CD4-positive, alpha-beta T cell treated with Interleukin-10 for 1 hour (primary cell): ENCODE measurements at places on chromosomes 16 and 17.

GRCh38 chr16:20191566-20191965 is 117.9 kb upstream of the GPR139 start:
- no peak for DNase-seq

- no peak for DNase-seq
These were observed 4.5 kb upstream of the BRCA1 start for GRCh38 chr17:43129671-43130010.

- no peak for DNase-seq
These were observed 31.2 kb upstream of the TMC5 start for GRCh38 chr16:19386525-19386924.

DNA sequence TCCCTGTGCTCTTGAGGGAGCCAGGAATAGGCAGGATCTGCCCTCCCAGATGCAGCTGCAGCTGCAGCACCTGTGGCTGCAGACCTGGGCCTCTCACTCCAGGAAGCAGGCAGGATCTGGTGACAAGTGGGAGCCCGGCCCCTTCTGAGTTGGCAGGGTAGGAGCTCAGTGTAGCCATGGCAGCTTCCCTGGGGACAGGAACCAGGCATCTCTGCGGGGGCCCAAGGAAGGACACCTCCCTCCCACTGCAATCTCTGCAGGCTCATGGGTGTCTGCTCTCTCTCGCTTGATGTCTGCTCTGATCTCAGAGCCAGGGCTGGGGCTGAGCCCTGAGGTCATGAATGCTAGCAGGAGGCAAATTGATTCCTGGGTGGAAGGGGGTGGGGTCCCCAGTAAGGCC is 592.5 kb upstream of the CA10 start:
- no peak for DNase-seq

DNA sequence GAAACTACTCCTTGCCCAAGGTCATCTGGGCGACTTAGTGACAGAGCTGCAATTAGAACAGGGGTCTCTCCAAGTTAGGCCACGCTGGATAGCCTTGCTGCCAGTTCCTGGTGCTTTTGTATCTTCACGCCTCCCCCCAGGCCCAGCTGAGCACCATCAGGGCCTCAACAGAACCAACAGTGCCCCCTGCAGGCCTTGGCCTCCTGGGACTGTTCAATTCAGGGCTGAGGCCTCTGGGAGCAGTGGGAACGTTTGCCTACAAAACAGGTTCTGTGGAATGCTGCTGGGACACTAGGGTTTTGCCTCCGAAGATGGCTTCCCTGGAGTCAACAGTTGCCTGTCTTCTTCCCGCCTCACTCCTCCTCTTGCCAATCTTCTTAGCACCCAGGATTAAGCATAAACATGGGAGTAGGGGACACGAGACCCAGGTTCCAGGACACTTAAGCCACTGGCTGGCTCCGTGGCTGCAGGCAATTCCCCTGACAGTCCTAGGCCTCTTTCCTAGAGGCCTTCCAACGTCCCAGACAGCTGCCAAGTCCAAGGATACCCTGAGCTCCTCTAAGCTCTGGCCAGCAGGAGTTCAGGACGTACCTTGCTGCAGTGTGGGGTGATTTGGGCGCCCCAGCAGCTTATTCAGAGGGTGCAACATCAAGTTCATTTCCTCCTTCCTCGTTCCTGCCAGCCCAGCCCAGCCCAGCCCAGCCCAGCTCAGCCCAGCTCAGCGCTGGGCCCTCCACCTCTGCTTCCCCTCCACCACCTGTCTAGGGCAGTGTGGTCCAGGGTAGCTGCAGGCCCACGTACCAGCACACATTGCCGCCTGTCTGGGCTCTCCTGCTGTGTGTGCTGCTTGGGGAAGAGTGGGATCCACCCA is 246.6 kb upstream of the RPL38 start:
- peak; percentile 40 for DNase-seq

GRCh38 chr17:38465391-38466345 is 37.4 kb downstream of the ARHGAP23 start:
- no peak for DNase-seq

DNA sequence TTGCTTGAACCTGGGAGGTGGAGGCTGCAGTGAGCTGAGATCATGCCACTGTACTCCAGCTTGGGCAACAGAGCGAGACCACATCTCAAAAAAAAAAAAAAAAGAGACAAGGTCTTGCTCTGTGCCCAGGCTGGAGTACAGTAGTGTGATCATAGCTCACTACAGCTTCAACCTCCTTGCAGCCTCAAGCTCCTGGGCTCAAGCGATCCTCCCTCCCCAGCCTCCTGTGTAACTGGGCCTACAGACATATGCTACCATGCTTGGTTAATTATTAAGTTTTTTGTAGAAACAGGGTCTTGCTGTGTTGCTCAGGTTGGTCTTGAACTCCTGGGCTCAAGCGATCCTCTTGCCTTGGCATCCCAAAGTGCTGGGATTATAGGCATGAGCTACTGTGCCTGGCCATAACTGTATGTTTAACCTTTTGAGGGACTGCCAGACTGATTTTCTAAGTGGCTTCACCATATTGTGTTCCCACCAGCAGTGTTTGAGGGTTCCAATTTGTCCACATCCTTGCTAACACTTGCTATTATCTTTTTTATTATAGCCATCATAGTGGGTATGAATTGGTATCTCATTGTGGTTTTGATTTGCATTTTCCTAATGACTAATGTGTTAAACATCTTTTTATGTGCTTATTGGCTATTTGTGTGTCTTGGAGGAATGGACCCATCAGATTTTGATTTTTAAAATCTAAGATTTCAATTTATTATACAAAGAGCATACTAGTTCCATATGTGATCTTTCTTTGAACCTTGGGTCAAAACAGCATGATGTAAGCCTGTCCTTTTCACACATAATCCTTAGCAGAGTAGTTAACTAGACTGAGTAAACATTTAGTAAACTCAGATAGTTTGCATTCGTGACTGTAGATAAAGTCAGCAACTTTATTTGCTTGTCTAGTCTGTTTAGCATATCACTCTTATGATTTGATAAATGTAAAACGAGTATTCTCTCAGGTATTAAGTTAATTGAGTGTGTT is 38.1 kb upstream of the KPNB1 start:
- no peak for DNase-seq

DNA sequence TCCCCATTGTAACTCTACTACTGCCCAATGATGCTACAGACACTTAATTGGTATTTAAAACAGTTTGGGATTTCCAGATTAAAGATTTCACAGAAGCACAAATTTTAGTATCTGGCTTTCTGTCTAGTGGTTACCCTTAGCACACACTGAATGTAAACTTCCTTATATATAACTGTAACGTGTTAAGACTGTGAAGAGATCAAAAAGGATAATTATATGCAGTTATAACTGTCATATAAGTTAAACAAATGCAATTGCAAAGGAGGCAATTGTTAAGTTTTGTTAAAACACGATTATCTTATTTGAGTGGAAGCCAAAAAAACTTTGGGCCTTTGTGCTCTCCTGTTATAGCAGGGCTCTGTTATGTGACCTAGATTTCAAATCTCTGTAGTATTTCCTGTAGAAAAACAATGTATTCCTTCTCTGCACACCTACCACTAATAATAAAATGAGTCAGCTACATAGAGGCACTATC is 147.9 kb downstream of the STXBP4 start:
- DNase-seq: peak; percentile 8

DNA sequence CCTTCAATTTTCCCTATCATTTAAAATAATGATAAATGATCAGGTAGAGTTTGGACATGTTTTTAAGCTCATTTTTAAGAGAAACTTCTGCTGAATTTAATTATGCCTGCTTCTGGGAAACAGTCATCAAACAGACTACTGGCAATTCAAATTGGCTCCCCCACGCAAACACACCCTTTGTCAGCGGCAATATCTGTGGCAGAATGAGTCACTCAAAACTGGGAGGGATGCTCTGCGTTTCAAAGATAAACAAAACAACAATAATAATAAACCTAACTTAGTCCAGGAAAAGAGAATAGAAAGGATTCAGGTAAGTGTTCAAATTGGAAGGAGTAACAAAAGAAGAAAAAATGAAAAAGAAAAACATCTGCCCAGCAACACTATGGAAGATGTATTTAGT is 108.1 kb upstream of the ERCC4 start:
- DNase-seq: no peak

DNA sequence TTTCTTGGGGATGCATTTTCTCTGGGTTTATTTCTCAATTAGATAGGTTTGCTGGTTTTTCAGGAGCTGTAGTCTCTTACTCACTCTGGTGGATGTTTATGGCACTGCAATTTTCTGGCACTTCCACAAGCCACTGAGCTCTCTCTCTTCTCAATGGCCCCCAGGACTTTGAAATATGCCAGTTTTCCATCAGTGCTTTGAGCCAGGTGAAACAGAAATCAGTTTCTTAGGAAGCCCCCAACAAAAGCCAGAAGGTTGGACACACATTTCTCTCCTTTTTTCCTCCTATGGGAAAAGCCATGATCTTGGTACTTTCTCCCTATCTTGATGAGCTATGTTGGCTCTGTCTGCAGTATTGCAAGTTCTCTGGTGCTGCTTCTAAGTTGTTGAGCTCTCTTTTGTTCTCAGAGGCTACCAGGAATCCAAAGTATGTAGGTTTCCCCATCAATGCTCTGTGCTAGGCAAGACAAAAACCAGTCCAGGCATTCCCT is 90.7 kb upstream of the SMIM36 start:
- DNase-seq: peak; percentile 45

GRCh38 chr16:21078563-21078962 is 72.1 kb downstream of the DNAH3 start:
- DNase-seq: no peak

DNA sequence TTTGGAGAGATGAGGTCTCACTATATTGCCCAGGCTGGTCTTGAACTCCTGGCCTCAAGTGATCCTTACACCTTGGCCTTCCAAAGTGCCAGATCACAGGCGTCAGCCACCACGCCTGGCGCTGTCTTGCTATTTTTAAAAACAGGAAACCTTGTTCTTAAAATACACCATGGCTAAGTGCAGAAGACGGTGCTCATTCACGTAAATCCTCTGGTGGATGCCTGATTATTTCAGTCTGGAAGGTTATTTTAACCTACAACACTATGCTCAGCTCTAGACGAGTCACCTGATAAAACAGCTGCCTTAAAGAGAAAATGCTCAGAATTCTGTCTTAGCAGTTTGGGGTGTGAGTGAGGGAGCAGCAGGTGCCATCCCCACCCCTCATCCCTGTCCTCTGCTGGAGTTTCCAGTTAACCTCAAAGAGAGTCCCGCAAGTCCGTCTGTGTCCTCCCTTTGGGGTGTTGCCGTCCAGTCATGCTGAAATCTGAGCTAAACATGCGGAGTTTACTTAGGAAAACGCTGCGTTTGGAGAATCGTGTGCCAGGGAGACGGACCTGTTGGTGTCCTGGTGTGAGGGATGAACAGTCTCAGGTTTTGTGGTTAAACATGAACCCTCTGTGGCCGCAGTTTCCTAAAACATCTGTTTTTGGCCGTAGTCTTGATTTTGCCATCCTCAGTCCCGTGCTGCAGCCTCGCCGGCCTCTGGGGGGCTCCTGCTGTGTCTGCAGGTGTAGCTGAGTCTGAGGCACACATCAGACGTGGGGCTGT is 17.1 kb downstream of the SPG7 start:
- no peak for DNase-seq

DNA sequence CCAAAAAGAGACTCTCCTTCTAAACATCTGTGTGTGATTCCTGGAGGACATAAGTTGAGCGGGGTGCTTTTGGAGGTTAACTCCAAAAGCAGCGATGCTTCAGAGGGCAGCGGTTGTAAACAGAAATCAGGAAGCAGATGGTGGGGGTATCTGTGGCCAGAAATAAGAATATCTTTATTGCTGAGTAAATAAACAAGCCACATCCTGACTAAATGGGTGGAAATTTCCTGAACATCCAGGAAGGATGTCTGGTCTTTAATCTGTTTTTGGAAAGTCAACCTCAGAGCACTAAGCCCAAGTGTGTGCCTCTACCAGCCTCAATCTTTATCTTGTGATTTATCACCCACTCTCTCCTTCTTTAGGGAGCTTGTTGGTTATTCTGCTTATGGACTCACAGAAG is 123.3 kb downstream of the CDH13 start:
- DNase-seq: no peak

DNA sequence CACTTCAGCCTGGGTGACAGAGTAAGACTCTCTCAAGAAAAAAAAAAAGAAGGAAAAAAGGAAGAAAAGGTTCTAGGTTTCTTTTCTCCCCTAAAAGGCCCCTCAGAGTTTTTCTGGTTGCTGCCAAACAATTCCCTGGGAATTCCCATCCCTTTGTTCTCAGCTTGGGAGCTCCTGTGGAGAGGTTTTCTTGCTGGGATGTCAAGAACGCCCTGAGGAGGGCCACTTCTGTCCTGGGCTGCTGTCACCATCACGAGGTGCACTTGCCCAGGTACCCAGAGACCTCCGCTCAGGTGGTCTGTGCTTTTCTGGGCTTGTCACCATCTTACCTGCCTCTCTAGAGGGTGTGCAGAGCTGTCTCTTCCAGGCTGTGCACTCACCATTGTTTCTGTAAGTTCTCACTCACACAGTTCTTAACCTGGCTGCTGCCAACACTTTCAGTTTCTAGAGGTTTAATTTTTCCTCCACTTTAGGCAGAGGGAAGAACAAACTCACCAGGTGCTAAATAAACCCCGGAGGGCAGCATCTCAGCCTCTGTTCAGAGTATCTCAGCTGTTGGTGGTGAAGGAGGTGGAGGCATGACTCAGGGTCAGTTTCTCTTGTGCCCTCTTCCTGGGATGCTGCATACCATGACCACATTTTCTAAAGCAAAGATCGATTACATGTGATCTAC is 2.4 kb upstream of the COX6A2 start:
- no peak for DNase-seq

DNA sequence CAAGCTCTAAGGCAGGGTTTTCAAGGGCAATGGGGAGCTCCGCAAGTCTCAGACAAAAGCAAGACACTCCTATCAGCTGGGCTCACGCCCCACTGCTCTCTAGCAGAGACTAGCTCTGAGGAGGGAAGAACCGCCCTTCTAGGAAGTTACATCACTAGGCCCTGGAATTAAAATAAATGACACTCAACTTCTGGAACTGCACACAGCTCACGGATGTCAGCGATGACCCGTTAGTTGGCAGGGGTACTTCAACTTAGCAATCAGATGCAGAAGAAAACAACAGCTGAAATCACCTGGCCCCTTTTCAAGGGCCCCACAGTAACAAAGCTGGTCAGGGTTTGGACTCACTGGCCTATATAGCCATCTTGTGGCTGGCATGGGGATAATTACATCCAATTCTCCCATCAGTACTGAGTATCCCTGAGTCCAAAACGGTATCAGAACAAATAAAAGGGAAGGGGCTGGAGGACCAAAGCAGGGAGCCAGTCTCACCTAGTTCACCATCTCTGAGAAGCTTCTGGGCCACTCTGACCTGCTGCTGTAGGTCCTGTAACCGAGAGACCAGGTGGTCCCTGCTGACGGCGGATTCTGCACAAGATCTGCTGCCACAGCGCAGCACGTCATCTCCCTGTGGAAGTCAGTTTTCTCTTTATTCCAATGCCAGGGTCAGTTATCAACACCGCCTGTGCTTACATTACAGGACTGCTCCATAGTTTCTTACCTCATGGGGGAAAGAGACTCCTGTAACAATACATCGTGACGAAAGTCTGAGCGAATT is 22.2 kb downstream of the SERPINF1 start:
- peak; percentile 29 for DNase-seq

- DNase-seq: peak; percentile 86
These were observed 23.6 kb downstream of the SEZ6 start for GRCh38 chr17:28982131-28982793.

DNA sequence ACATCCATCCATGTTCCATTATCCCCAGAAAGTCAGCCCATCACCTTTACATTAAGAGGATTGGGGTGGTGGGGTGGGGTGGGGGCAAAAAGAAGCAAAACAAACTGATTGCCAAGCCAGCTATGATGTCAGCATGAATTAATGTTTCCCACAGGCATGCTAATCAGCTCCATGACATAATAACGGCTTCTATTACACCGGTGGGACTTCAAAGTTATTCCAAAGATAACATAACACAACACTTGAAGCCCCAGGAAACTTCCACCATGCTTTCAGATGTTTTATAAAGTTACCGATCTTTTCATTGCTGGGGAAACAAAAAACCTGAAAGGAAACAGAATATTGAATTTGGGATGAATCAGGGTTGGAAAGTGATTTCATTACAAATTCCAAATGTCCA is 155.9 kb upstream of the IRX5 start:
- DNase-seq: no peak
